ENCODE measurements at places on chromosomes 7 and 10.

- no peak for DNase-seq
Observed at GRCh38 chr7:3201937-3202710, 98.9 kb upstream of the SDK1 start.

GRCh38 chr7:99292127-99292526 is 19.5 kb downstream of the MYH16 start:
- DNase-seq: no peak

DNA sequence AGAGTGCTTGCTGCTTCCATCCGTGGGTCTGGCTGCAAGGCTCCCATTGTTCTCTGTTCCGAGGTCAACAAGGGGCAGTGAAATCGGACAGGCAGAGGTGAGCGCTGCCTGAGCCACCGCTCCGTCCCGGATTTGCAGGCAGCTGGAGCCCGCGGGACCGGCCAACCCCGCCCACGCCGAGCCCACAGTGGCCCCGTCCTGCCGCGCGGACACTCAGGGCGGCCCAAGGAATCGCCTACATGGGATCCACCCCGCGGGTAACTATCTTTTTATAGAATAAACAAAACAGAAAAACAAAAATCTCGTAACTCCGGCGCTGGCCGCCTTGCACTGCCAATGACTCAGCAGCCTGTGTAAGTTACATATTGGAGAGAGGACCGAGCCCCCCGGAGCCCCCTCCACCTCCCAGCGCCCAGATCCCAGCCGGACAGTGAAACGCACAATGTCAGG is 1.9 kb downstream of the BNIP3 start:
- no peak for DNase-seq

DNA sequence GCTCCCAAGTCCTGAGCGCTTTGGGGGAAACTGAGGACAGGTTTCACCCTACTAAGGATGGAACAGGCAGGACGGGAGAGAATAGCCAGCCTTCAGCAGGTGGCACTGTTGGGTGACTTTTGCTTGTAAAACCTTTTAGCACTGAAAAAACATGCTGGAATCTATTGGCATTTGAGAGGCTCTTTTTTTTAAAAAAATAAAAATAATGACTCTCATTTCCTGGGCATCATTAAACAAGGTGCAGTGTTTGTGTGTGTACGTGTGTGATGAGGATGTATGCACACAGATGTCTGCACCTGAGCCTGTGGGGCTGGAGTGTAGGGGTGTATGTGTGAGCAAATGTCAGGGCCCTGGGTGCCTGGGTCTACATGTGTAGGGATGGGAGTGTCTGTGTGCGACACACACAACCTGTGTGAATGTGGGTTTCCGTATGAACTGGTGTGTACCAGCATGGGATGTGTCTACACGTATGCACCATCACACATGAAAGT is 177.9 kb downstream of the RPS24 start:
- DNase-seq: no peak

GRCh38 chr7:151794508-151795167 is 82.3 kb downstream of the PRKAG2 start:
- DNase-seq: no peak

DNA sequence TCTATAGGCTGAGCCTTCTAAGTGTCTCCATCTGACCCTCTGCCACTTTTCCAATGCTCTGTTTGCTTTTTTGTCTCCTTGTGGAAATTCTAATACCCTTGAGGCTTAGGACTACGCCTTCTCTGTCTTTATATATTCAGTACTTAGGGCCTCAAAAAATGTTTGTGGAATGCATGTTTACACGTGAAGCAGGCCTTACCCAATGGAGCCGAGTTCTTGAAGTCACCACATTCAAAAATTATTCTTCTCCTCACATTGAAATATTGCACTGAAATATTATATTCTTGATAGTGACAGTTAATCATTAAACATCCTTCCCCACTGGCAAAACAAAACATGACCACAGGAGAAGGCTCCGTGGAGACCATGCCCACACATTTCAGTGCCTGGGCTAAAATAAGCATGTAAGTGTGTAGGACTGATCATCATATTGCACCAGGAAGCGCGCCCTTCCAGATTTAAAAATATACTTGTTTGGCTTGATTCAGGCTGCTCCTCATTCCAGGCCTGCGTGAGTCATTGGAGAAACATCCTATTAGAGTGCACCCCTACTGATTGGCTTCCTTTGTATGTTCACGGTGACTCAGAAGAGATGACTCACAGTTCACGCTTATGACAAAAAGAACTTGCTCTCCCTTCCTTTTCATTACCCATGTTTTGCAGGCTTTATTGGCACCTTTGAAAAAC is 307.4 kb upstream of the AOAH start:
- DNase-seq: no peak

- no peak for DNase-seq
Observed at GRCh38 chr10:24170199-24170598, 38.7 kb upstream of the KIAA1217 start.

- DNase-seq: no peak
Observed at GRCh38 chr10:118868589-118868988, 113.8 kb upstream of the CACUL1 start.

- no peak for DNase-seq
Observed at GRCh38 chr10:33273295-33274002, 61.0 kb downstream of the NRP1 start.

GRCh38 chr10:124870854-124871425 is 69.3 kb downstream of the ABRAXAS2 start:
- no peak for DNase-seq

GRCh38 chr7:17311952-17312351 is 13.5 kb downstream of the AHR start:
- no peak for DNase-seq

- DNase-seq: no peak
Observed at GRCh38 chr7:89926701-89927100, 227.6 kb upstream of the STEAP1 start.

DNA sequence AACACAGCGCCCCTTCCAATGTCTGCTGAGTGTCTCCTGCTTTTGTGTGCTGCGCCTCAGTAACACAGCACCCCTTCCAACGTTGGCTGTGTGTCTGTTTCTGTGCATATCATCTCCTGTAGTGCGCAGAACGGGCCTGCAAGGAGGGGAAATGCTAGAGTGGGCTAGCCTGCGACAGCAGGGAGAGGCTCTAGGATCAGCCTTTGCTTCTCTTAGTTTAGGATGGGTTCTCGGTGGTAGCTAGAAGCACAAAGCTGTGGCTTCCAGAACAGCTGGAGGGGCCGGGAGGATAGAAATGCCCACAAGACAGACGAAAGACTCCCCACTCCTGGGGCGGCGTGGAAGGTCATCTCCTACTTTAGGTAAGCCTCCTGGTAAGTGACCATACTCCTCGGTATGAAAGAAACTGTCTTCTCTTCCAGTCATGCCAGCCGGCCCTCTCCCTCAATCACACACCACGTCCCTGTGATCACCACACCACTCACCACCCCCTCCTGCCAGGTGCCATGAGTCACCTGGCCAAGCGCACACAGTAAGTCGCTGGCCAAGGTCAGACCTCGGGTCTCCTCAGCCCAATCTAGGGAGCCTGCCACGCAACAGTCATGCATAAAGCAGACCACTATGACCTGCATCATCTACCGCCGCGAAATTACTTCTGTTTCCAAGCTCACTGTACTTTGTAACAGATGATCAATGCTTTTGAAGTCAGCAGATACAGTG is 4.8 kb downstream of the PITRM1 start:
- no peak for DNase-seq

- no peak for DNase-seq
Observed at GRCh38 chr7:4707217-4707741, 25.2 kb downstream of the FOXK1 start.

DNA sequence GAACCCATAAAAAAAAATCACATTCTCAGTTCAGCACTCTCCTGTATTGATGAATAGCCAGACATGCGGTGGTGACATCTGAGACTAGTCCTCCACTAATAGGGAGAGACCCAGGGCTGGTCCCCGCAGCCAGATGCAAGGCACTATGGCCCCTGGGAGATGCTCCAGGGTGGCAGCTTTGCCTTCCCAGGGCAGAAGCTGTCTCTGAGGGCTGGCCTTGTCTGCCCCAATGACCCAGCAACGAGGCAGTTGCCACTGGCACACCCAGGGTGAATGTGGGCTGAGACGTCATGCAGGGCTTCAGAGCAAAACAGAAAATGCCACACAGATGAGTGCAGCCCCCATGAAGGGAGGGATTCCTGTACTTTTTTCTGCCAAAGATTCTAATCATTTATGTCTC is 50.1 kb upstream of the GDF10 start:
- DNase-seq: no peak

- no peak for DNase-seq
Observed at GRCh38 chr7:36607721-36608095, 116.6 kb downstream of the AOAH start.

DNA sequence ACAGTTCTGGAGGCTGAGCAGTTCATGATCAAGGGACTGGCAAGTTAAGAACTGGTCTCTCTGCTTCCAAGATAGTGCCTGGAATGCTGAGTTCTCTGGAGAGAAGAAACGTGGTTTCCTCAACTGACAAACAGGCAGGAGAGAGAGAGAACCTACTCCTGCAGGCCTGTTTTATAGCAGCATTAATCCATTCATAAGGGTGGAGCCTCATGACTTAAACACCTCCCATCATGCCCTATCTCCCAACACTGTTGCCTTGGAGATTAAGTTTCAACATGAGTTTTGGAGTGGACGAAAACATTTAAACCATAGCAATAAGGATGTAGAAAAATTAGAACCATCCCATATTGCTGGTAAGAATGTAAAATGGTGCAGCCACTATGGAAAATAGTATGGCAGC is 32.3 kb upstream of the IMMP2L start:
- DNase-seq: no peak

DNA sequence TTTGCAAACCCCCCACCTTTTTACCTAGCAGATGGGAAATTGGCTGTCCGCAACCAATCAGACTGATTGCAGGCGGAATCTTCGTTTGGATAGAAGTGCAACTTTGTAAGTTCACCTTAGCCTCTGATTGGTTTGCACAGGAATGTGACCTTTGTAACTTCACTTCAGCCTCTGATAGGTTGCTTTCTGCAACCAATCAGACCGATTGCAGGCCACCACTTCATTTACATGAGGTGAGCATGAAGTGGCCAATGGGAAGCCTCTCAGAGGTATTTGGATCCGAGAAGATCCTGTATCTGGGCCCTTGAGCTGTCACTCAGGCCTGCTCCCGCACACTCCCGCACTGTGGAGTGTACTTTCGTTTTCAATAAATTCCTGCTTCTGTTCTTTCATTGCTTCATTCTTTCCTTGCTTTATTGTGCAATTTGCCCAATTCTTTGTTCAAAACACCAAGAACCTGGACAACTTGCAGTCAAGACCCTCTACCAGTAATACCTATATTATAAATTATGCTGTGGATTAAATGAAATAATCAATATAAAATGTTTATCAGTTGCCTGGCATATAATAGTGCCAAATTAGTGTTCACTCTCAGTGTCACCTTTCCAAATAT is 491.4 kb downstream of the PLXNA4 start:
- no peak for DNase-seq

DNA sequence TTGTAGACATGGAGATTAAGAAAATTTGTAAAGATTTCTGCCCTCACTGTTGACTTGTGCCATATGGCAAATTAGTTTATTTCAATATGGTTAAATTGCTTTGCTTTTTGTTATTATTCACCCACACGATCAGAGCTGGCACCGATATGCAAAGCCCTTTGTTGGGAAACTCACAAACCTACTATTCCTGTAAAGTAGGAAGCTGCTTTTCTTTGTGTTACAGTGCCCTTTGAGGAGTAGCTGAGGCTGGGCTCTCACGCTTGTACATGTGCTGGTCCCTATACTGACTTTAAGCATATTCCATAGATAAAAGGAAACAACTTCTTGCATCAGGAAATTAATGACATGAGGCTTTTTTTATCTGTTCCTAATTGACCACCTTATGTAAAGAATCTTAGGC is 17.6 kb upstream of the AOAH start:
- DNase-seq: no peak

- DNase-seq: no peak
Observed at GRCh38 chr7:51288896-51289622, 27.6 kb downstream of the COBL start.

DNA sequence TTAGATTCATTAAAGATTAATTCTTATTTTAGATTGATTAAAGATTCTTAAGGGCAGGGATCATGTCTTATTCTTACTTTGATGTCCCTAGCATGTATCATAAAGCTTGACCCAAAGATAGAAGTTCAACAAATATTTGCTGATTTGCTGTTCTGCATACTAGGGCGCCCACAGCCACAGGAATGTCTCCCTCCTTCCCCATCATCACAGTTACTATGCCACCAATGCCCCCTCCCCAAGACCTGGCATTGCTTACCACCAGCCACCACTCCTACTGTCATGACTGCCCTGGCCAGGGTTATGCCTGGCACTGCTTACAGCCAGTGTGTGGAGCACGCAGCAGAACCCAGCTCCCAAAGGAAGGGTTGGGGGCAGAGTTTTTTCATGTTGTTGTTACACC is 86.7 kb upstream of the AGK start:
- no peak for DNase-seq

GRCh38 chr7:122965306-122965705 is 30.2 kb downstream of the TAS2R16 start:
- no peak for DNase-seq

- DNase-seq: peak; percentile 50
Observed at GRCh38 chr10:7409045-7409731, 1.6 kb downstream of the SFMBT2 start.

- no peak for DNase-seq
Observed at GRCh38 chr7:12119620-12120303, 91.3 kb upstream of the TMEM106B start.

GRCh38 chr7:87598234-87599009 is 2.3 kb downstream of the ABCB1 start:
- DNase-seq: no peak

DNA sequence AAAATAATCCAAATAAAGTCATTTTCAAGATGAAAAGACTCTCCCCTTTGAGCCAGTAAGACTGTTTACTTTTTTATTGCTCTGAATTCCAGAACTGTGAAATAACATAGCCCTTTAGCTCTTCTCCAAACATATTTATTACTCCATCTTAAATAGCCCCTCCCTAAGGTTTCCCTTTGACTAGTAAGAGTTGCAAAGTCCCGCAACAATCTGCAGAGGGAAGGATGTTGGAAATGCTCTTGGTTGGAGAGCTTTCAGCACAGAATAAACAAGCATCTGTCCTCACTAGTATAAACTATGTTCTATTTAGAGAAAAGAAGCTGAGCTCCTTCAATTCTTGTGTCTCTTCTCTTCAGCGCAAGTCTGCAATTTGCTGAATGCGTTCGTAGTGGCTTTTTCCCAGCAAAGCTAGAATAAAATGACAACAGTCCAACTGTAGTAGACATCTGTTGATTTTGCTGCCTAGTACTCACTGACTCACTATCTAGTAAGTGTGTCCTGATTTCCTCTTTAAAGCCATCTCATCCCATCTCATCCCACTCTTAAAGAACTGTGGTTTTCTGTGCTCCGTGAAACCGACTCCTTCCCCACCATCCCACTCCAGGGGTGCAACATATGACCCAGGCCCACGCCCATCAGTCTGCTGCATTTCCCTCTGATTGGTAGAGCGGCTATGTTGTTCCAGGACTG is 104.0 kb downstream of the FAM107B start:
- no peak for DNase-seq

DNA sequence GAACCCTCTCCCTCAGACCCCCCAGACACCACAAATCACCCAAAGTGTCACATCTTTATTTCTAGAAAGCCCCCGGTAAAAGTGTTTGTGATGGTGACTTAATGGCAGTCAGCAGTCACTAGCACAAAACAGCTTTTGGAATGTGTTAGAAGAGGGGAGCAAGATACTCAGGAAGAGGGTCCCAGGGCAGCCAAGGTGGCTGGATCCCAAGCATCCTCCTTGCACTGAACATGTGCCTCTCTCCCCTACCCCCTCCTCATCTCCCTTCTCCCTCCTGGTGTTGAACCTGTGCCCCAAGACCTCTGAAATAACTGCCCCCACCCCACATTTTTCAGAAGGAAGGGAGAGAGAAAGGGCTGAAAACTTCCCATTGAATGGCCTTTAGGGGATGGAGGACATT is 37.8 kb upstream of the MXI1 start:
- DNase-seq: no peak

Measured in germinal center (tissue), 1 donor.